ENCODE measurements at places on chromosomes 2 and 18. TPM values are rescaled to one million over a fixed set of nuclear protein-coding genes. Genes with fewer than 3 reads are reported as not detected.

PPM1B gene
- 16.3 TPM for total RNA-seq

CPLX4 gene
- not detected for total RNA-seq

ALK gene
- not detected for total RNA-seq

MYCN gene
- 1.8 TPM for total RNA-seq

OR6B2 gene
- not detected for total RNA-seq

ABCG5 gene
- not detected for total RNA-seq

UNC50 gene
- 38.1 TPM for total RNA-seq

TCF23 gene
- total RNA-seq = not detected

GREB1 gene
- 0.64 TPM for total RNA-seq

EVA1A gene
- total RNA-seq = 114 TPM

TWIST2 gene
- 7.2 TPM for total RNA-seq

PAIP2B gene
- total RNA-seq = 0.47 TPM

TMEM169 gene
- total RNA-seq = 0.29 TPM

MAP3K19 gene
- total RNA-seq = not detected

KLHL30 gene
- not detected for total RNA-seq

RNU2-63P gene
- not detected for total RNA-seq

HJURP gene
- total RNA-seq = 4.3 TPM

CRYBA2 gene
- total RNA-seq = not detected

SLC4A3 gene
- total RNA-seq = 2.0 TPM

MFSD2B gene
- total RNA-seq = not detected

UGT1A10 gene
- not detected for total RNA-seq

UGT1A8 gene
- not detected for total RNA-seq

NETO1 gene
- total RNA-seq = 2.0 TPM

AQP12A gene
- not detected for total RNA-seq

CLK1 gene
- total RNA-seq = 54.4 TPM

MAL gene
- total RNA-seq = 3.1 TPM

C2orf69 gene
- total RNA-seq = 8.0 TPM

COL6A3 gene
- total RNA-seq = 244 TPM

CTAGE1 gene
- not detected for total RNA-seq

LYG1 gene
- 1.2 TPM for total RNA-seq

CIB4 gene
- total RNA-seq = not detected

FAP gene
- total RNA-seq = 50.0 TPM

GPBAR1 gene
- total RNA-seq = 0.35 TPM

GAL3ST2 gene
- not detected for total RNA-seq

POMC gene
- 0.58 TPM for total RNA-seq

GPR35 gene
- total RNA-seq = 0.24 TPM

DYTN gene
- not detected for total RNA-seq

AP1S3 gene
- total RNA-seq = 6.7 TPM
